ENCODE measurements at places on chromosomes 16 and 17.

DNA sequence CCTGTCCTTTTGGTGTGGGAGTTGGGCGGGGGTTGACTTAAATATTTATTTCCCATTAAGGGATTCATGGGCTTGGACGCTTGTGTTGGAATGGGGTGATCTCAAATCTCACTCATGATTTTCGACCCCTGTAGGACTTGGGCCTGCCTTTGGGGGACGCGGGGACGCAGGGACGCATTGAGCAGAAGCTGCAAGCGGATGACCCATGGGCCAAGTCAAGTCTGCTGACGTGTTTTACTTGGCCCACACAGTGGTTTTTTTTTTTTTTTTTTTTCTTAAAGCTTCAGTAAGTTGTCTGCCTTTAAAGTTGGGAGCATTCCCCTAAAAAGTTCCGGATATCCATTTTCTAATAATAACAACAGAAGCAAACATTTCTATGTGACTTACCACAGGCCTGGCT lies 28.9 kb downstream of the CMIP start:
- no peak for DNase-seq

- DNase-seq, result no peak
Measured at GRCh38 chr17:81065500-81065899, 30.5 kb downstream of the BAIAP2 start.

DNA sequence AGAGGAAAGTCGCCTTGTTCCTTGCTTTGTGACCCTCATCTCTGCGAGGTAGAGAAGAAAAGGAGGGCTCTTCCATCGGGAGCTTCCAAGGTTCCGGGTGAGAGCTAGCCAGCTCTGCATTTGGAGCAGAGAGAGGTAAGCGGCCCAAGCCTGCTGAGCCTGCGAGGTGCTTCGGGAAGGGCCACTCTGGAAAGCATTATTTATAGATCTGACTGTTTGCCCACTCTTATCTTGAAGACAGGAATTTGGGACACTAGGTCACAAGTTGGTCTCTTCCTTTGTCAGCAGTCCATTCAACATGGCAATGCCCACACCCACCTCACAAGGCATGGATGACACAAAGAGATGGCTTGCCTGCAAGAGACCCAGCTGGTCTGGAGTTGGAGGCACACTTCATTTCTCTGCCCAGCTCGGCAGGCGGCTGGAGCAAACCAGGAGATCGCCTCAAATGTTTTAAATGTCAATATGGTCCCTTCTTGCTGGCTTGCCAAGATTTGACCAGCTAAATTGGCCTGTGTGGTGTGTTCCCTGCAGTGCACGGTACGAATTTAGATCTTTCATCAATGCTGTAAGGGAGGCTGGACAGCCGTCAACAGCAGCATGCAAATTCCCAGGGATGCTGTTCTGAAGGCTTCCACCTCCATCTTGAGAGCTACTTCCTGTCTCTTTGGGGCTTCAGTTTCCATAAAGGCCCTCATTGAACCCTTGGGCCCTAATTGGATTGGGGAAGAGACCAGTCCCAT lies 19.5 kb downstream of the CBX4 start:
- DNase-seq, result no peak

- DNase-seq, result no peak
Measured at GRCh38 chr17:55705847-55706246, 16.8 kb downstream of the TMEM100 start.

DNA sequence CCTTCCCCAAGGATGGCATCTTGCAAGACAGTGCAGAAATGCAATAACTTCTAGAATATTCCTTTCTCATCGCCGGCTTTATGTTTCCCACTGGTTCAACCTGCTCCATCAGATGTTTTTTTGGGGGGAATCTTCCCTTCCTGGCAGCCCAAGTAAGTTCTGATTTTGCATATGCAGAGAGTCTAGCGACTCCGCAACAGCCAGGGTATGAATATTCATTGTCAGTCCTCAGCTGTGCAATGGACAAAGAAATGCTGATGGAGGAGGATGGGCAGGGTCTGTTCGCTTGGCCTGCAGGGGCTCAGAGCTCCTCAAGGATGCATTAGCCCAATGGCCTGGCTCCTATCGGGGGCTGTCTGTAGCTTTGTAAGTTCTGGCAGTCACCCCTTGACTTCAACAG lies 358.8 kb upstream of the CCL2 start:
- no peak for DNase-seq

GRCh38 chr17:61454381-61455323 lies 2.4 kb downstream of the TBX4 start:
- DNase-seq, result no peak

DNA sequence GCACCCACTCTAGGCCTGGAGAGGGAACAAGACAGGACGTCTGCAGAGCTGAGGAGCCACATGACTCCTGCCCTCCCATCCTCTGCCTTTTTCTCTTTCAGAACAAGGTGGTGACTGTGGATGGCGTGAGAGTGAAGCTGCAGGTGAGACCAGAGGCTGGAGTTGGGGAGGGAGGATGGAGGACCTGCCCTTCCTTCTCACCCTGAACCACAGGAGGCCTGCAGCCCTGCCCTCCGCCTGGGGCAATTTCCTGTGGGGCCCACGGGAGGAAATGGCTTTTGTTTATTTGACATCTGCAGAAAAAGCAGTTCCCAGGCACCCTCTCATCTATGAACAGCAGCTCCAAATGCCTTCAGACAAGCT lies 5.1 kb downstream of the RAB37 start:
- DNase-seq, result no peak

- no peak for DNase-seq
Measured at GRCh38 chr17:8949061-8949661, 16.3 kb downstream of the PIK3R5 start.

GRCh38 chr16:66263973-66264310 lies 102.5 kb upstream of the CDH5 start:
- no peak for DNase-seq

DNA sequence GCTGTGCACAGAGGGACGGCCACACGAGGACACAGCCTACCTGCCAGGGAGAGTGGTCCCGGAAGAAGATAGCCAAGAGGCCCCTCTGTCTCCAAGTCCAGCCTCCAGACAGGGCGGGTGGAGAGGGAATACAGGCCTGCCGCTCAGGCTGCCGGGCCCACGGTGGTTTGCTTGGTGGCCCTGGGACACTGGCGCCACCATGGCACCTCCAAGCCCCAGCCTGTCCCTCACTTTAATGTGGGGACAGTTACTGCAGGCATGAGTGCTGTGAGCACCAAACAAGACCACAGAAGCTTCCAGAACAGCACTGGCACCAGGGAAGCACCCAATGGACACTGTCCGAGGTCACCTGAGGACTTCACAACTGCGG lies 22.0 kb upstream of the CHMP6 start:
- no peak for DNase-seq

GRCh38 chr17:8969901-8970300 lies 4.4 kb upstream of the PIK3R5 start:
- DNase-seq, result no peak

GRCh38 chr17:69733171-69734012 lies 318.9 kb downstream of the MAP2K6 start:
- DNase-seq, result no peak

DNA sequence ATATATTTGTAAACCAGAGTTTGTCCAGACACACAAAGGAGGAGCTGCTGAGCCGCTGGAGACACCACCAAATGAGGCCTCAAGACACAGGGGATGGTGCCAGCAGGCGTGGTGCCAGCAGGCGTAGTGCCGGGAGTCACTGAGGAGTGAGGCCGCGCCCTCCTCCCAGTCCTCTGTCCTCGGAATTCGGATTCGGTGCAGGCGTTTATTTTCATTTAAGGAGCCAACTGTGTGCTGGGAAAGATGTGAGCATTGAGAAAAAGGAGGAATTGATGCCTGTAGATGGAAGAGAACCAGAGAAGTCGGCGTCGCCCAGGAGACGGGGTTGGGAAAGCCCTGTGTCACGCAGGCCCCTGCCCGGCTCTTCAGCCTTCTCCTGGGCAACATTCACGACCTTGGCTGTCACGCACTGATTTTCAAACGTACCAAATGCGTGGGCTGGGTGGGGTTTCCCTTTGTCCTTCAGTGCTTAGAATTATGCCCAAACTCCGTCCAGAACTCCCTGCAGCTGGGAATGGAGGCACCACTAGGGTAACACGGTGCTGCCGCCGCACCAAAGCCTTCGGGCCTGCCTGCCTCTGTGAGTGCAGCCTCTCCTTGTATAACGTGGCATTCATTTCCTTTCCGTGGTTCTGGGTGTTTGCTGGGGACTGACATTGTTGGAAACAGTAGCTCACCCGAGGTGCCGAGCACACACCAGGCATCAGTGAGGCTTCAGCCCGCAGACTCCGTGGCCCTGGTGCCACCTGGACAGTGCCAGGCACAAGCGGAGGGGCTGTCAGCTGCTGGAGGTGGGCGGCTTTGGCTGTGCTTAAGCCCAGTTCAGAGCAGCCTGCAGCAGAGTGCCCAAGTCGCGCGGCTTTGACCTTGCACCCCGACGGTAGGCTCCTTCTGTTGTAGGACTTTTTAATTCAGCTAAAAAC lies 49.0 kb upstream of the CHMP6 start:
- no peak for DNase-seq

DNA sequence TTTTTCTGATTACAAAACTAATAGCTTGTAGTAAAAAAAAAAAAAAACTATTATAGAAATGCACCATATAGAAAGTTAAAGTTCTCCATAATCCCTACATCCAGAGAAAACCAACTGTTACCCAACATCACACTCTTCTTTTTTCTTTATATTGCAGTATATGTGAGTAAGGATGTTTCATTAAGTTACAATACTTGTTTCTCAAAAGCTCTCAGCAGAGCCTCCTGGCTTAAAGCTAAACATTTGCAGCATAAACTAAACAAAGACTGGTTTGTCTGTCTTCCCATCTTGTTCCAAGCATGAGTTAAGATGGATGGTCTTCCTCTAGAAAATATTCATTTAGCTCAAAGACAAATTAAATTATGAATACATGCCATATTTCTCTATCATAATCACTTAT lies 25.2 kb downstream of the GRB2 start:
- DNase-seq, result no peak

DNA sequence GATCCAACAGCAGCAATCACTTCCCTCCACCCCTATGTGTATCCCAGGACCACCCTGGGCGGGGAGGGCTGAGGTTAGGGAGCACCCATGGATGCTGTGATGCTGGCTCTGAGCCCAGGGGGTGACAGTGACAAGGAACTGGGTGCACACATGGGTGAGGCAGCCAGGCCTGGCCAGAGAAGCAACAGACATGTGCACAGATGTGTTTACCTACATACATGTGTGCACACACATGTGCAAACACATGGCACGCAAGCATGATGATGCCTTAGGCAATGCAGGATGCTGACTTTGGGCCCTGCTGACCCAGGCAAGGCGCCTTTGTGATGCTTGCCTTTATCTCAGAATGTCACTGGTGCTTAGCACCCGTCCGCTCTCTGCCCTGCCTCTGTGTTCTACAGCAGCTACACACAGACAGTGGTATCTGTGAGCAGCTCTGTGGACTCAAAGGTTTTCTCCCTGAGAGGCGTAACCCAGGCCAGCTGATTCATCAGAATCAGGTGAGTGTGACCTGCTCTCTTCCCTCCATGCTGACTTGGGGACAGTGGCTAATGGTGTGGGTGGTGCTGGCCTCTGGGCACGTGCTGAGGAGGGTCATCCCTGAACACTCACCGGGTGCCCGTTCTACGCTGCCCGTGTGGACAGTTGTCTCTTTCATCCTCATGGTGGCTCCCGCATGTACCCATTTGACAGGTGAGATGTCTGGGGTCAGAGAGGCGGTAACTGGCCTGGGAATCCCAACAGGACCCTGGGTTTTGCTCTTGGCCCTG lies 38.5 kb upstream of the KSR1 start:
- no peak for DNase-seq

GRCh38 chr16:68737730-68738629 lies 888 bp downstream of the CDH1 start:
- DNase-seq, result no peak

GRCh38 chr17:74713171-74713755 lies 540 bp upstream of the CD300LF start:
- DNase-seq, result no peak

GRCh38 chr17:67922503-67922902 lies 73.8 kb downstream of the C17orf58 start:
- DNase-seq, result no peak

DNA sequence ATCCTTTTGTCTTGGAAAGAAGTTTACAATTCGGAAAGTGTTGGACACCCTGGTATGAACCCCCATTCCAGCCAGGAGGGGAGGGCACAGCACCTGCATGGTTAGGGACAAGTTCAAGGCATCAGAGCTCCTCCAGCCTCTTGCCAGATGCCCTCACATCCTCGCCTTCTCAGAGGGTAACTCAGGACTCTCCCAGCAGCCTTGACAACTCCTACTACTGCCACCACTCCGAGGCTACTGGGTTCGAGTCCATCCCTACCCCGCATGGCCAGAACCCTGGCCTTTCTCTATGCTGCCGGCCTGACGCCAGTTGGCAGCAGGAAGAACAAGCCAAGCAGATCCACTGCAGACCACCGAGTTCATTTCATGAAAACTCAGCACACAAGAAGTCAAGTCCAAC lies 34.1 kb downstream of the AXIN2 start:
- no peak for DNase-seq

DNA sequence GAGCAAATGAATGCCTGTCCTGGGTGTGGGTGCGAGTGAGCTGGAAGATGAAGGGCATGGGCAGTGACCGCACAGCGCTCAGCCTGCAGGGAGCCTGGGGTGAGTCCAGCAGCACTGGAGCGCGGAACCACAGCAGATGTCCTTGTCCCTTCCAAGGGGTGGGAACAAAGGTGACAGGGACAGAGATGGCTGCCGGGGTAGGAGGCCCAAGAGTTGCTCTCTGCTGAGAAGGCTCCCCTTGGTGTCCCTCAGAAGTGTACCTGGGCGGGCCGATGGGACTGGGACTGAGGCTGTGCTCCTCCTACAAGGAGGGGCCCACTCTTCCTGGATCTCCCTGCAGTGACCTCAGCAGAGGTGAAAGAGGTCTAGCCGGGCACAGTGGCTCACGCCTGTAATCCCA lies 7.6 kb upstream of the PGAP6 start:
- DNase-seq, result no peak

DNA sequence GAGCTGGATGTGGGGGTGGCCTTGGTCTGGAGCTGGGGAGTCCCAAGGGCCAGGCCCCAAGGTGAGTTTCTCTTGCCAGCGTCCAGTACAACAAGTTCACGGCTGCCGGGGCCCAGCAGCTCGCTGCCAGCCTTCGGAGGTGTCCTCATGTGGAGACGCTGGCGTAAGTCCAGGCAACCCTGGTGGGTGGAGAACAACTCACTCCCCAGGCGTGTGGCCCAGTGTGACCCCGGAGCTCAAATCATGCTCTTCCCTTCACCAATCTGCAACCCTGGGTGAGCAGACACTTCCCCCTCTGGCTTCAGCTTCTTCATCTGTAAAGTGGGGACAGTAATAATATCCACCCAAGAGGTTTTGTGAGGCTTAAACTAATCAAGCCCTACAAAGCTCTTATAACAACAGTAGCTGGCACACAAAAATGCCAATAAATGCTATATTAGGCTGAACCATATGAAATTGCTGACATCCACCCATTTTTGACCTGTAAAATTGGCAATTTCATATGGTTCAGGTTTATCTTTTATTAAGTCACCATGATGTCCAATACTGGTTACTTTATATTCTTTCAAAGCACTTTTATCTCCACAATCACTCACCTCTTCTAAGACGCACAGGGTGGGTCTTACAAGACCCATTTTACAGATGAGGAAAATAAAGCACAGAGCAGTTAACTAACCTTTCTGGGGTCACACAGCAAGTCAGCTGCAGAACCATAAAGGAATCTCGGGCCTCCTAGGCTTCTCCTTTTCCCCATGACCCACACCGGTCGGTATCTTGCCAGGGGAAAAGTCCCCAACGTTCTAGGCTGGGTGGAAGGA lies 19.7 kb downstream of the DEXI start:
- DNase-seq, result no peak

All from stimulated activated CD8-positive, alpha-beta memory T cell treated with anti-CD3 and anti-CD28 coated beads, Interleukin-2, amount 100 ng/mL, for 1 hour (primary cell).